ENCODE measurements at places on chromosomes 12 and 14.

- no peak for DNase-seq
These were observed 138.4 kb downstream of the STXBP6 start for GRCh38 chr14:24911324-24912109.

- DNase-seq = no peak
These were observed 25.7 kb downstream of the METTL25 start for GRCh38 chr12:82383930-82384552.

DNA sequence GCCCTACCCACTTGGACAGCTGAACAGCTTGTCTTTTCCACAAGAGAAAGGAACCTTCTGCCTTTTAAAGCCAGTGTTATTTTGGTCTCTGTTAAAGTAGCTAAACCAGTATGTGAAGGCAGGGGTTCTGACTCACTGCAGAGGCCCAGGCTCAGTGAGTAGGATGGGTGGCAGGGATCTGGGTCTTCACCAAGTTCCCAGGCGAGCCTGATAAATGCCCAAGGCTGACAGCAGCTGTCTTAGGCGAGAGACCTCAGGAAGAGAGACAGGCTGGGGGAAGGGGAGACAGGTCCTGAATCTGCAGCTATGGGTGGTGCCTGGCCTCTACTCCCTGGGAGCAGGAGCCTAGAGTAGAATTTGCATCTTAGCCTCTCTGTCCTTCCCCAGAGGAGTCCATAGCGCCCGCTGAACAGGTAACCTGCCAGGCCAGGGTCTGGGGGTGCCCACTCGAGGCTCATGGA lies 18.1 kb upstream of the KIF26A start:
- DNase-seq = no peak

GRCh38 chr14:96224480-96225096 lies 19.9 kb downstream of the BDKRB2 start:
- no peak for DNase-seq

GRCh38 chr12:104510873-104511440 lies 54.2 kb downstream of the CHST11 start:
- no peak for DNase-seq

DNA sequence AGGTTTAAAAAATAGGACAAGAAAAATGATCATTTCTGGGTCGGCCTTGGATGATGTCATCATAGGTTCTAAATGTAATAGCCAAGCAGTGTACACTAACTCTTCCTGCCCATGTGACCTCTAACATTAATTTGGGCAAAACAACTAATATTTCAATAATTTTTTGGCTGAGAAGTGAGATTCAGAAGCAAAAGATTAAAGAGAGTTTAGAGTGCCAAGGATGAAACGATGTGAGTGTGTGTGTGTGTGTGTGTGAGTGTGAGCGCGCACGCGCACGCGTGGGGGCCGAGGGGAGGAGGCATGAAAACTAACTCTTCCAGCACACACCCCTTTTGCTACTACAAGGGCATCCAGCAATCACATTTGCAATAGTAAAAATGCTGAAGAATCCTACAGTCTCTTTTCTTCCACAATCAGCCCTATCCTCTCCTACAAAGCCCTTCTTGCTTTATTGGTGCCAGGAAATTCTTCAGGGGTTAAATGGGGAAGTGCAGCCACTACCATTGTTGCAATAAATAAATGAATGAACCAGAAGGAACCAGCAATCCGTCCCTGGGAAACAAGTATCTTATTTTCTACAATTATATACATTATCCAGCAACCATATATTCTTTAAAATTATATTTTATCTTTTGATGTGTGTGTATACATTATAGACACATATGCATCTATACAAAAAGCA lies 52.9 kb downstream of the PEBP1 start:
- no peak for DNase-seq

GRCh38 chr14:55070981-55071411 lies 19.5 kb downstream of the MAPK1IP1L start:
- no peak for DNase-seq

DNA sequence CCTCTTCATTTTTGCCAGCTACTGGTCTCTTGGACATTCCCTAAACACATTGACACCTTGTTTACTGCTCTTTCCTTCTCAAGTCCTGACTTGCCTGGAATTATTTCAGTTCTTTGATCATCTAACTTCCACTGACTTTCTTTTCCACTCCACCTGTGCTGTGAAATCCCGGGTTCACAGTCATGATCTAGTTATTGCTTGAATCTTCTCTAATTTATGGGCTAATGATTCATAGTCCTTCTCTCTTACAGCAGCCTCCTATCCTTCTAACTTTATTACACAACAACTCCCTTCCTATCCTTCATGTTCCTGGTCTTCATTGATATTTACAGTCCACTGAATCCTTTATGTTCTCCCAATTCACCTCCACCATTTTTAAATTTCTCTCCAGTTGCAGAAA lies 260.1 kb downstream of the C12orf75 start:
- no peak for DNase-seq

DNA sequence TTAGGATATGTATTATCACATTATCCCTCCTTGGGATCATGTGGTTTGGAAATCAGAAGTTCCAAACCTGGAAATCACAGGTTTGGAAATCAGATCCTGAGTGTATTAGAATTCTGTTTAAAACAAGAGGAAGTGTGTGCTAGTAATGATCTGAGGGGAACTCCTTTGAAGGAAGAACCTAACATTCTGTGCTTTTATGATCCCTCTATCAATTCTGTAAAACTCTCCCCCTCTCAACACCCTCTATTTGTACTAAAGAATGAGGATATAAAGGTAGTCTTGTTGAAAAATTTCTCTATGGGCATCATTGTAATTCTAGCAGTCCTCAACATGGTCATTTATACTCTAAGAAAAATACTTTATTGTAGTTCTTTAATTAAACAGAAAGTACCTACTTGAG lies 97.4 kb downstream of the SRGAP1 start:
- no peak for DNase-seq

DNA sequence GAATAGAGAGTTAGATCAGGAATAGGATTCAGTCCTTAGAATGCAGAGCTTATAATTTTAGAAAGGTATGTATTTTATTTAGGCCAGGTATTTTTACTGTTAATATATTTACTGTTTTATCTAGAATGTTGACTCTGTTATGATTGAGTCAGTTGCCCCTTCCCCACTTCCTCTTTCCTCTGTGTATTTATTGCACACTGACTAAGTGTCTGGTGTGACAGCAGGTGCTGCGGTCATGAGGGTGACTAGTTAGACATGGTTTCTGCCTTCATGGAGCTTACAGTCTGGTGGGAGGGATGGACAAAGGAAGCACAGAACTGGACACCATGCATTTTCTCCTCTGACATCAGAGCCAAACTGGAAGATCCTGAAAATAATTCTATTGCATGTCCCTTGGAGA lies 159.8 kb downstream of the CACNA1C start:
- DNase-seq = no peak

DNA sequence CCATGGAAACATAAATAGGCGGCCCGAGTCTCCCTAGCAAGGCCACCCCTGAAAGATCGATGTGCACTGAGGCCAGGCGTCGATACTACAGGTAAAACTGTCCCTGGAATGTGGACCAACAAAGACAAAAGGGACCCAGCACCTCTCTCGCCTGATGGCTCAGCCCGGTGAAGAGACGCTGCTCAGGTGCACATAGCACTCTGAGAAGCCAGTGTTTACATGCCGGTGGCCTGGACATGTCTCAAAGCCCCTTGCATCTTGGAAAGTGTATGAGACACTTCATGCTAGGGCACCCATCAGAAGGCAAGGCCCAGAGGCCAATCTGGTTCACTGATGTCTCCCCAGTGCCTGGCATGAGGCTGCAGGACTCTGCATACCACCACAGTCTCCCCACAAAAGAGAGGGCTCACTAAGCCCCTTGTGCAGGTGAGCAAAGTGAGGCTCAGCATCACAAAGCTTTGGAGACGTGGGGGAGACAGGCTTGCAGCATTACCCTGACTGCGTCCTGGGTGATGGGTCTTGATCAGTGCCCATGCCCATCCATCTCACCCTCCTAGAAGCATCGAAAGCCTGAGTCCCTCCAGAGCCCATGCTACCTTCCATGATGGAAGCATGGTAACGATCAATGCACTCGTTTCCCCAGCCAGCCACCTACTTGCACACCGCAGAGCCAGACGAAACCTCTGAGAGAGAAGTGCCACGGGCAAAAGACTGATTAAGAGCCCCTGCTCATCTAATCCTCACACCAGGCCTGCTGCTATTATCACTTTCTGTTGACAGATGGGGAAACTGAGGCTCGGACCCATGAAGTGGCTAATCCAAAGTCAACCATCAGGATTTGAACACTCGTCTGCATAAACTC lies 16.1 kb downstream of the BCL11B start:
- no peak for DNase-seq

- DNase-seq = peak; percentile 57
These were observed 1.4 kb downstream of the SYT10 start for GRCh38 chr12:33438025-33438772.

GRCh38 chr12:14811486-14811885 lies 2.5 kb downstream of the SMCO3 start:
- no peak for DNase-seq

- no peak for DNase-seq
These were observed 258.8 kb upstream of the GARIN6 start for GRCh38 chr12:99388671-99389195.

GRCh38 chr12:5533368-5533767 lies 101.5 kb downstream of the NTF3 start:
- no peak for DNase-seq

DNA sequence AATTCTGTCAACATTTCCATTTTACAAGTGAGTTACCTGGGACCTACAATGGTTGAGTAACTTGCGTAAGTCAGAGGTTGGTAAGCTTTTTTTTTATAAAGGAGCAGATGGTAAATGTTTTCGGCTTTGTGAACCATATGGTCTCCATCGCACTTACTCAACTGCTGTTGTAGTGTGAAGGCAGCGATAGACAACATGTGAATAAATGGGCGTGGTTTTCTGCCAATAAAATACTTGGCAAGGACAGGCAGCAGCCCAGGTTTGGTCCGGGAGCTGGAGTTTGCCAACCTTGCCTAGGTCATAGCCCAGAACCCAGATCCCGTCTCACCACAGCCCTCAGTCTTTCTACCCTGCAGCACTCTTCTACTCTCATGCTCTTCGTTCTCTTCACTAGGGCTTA lies 6.3 kb downstream of the DDX55 start:
- no peak for DNase-seq

DNA sequence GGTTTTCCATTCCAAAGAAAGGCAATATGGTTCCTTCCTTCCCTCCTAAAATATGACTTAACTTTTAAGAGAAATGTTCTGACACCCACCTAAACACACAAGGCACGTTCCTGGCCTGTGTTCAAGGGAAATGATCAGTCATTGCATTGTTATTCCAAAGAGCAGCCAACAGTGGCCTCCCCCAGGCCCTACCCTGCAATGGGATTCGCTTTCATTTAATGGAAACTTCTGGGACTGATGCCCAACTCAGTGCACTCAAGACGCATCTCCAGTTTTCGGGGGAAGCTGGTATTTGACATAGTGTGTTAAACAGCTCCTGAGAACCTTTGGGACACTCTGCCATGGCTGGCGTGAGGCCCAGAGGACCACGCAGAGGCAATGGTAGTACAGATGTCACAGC lies 65.9 kb downstream of the DDX51 start:
- no peak for DNase-seq

GRCh38 chr14:71606064-71606463 lies 326.2 kb upstream of the RGS6 start:
- no peak for DNase-seq

GRCh38 chr12:2410496-2410895 lies 357.7 kb downstream of the CACNA1C start:
- DNase-seq = no peak

DNA sequence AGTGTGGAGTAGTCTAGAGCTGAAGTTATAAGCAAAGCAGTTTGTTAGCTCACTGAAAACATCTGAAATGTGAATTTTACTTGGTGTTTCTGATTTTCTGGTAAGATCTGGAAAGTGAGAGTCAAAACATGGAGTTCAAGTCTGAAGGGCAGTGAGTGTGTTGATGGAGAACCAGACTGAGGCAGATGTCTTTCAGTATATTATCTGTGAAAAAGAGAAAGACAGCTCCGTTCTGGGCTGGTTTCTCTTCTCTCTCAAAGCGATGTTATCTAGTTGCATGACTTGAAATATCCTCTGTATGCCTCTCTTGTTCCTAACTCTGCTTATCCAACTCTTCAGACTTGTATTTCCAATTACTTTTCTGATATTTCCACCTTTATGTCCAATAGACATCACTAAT lies 381.9 kb upstream of the RGS6 start:
- DNase-seq = no peak

DNA sequence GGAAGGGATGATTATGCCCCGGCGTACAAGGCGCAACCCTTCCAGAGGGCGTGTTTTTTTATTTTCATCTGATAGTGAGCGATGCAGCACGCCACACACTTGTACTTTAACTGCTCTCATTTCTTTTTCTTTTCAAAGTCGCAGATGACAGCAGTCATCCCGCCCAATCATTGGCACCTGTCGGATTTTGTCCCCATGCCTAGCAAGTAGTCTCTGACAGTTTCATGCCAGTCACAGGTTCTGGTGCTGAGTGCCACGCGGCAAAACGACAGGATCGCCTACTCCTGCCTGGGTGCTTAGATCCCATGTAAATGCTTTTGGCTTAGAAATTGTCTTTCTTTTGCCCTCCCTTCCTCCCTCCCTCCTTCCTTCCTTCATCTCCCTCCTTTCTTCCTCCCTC lies 117.7 kb downstream of the GLT1D1 start:
- DNase-seq = no peak

DNA sequence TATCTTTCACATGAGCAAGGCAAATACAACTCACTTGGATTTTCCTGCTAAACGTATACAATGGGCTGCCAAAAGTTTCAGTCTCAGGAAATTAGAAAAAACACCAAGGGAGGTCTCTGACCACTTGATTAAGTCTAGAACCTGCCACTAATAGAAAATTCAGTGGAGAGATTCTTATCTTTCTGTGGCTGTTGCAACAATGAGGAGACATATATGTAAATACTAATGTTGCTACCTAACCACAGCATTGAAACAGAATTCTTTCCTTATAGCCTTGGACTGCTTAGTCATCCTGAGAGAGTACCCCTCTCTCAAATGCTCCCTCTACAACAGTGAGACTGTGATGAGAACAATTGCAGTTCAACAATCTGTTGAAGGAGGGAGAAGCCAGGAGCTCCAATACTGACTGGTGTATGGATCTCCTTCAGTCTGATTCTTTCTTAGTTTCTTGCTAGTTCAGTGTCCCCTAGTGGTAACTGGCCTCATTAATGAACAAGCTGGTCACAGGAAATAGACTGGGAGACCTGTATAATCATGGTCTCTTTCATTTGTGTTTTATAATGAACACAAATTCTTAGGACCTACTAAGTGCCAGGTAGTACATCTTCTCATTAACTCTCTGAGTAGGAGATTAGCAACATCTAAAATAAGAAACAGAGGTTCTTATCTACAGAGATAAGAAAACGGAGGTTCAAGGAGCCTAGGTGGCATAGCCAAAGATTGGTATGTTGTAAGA lies 164.5 kb downstream of the SLC38A4 start:
- no peak for DNase-seq

DNA sequence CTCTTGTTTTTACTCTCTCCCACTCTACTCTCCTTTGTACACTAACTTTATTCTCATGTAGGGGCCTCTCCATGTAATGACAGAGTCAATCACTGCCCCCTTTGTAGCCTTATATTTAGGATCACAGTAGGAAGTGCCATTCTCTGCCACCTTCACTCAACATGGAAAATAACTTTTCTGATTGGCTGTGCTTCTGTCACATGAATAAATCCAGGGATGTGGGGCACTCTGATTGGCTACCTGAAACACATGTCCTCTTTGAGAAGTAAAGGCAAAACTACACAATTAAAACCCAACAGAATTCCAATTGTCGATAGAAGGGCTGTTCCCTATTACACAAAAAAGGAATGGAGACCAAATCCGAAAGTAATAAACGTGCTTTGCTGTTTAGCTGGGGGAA lies at the start of gene RNASE9:
RNASE9 (minus strand) TSS at position 87 of the 400 bp plus-strand sequence.
- no peak for DNase-seq

GRCh38 chr12:5870183-5870582 lies 74.9 kb downstream of the ANO2 start:
- peak; percentile 24 for DNase-seq

Measured in ecto neural progenitor cell (in vitro differentiated cells).